ENCODE measurements at places on chromosomes 13 and 19.
A peak's percentile ranks its signal among the peaks of the same experiment; 100 is the strongest.

GRCh38 chr13:99311748-99312492, 4.7 kb upstream of the GPR183 start:
- DNase-seq: no peak

DNA sequence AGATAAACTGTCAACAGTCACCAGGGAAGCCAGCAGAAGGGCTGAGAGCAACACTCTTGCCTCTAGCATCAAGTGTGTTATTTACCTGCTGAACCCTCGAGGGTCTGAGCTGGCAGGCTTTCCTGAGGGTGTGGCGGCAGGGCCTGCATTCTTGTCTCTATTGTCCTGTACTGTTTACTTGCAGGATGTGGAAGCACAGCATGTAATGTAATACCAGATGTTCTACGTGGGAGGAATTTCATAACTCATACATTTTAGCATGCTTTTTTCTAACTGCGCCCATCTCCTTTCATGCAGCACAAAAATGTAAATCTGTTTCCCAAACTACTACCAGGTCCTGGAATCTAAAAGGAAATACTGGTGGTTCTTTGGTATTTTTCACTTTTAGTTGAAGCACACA, 153.1 kb downstream of the RGCC start:
- no peak for DNase-seq

DNA sequence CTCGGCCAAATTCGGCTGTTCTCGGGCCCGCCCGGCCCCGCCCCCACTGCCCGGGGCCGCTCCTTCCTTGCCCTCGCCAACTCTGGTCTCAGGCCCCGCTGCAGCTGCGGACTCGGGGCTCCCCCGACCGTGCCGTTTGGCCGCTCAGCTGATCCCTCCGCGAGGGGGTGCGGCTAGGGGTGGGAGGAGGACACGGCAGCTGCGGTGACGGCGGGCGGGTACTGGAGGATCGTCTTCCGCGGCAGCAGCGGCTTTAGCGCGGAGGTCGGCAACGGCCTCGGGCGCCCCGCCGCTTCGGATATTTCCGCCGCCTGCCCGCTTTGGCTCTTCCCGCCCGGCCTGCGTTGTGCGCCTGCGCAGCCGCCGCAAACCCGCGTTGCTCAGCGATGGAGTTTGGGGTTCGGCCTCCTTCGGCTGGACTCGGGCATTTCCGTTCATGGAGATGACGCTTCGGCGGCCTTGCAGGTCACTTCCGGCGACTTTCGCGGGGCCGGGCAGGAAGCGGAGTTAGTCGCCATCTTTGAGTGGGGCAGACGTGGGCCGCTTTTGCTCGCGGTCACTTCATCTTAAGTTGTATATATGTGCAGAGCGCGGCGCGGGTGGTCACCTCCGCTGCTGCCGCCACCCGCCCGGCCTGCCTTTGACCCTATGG, 338 bp upstream of the UBE2M start:
- no peak for DNase-seq

DNA sequence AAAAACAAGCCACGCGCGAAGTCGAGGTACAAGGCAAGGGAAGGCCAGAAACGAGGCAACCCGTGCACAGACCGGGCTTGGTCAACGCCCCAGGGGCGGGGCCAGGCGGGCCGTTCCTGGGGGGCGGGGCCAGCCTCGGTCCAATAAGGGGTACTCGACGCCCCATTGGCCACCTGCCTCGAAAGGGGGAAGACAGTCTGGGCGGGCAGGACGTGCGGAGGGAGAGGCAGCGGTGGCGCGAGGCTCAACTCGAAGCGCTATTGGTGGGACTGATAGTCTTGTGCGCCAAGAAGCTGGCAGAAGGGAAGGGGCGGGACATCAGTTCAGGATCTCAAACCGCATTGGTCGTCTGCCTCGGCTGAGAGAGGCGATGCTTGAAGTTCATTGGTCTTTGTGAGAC, at the start of gene LYPD4:
Gene LYPD4, minus strand, starts transcription at position 83 of the 400 bp plus-strand sequence. CDS start 5,398 bp downstream, outside the sequence.
- DNase-seq: no peak

DNA sequence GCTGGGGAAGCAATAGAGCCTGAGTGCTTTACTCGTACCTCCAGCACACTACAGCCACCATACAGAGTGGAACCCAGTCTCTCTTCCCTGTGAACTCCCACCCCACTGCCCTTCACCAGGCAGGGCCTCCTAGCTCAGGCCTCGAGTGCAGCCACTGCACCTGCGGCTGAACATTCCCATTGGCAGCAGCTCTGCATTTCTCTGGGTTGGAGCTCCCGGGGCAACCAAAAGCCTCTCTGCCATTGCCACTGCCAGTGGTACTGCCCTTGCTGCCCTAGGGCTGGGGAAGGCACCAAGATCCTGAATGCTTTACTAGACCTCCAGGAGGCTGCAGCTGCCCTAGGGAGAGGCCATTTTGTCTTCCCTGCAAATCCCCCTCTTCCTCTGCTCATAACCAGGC, 266.8 kb downstream of the TDRD3 start:
- no peak for DNase-seq

DNA sequence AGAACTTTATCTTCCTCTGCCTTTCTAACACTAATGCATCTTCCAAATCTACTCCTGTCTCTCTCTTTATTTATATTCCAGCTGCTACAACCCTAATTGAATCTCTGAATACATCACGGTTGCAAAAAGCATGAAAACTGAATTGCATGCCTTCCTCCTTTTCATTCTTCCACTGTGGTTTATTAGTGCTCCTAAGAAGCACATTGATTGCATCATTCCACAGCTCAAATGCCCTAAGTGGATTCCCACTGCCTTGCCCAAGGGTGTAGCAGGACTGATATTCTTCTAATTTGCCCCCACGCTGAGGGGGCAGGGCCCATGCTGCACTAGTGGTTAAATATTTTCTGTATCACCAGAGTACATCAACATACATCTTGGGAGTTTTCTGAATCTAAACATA, 640.8 kb downstream of the EFNB2 start:
- no peak for DNase-seq

DNA sequence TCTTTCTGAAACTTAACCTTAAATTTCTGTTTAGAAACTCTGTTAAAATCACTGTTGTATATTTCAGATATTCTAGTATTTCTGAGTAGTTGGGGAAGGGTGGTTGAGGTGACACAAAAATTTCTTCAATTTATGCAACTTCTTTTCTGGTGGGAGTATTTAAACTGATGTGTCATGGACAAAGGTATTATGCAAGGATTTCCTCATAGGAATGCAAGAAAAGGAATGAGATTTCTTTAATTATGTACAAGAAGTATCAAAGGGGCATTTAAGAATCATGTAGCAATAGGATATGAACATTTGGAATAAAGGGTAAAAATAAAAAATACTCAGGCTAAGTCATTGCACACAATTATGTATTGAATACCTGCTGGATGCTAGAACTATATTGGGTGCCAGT, 575.8 kb upstream of the KLF12 start:
- no peak for DNase-seq

- no peak for DNase-seq
Measured at GRCh38 chr13:30145709-30146367, 161.5 kb downstream of the KATNAL1 start.

DNA sequence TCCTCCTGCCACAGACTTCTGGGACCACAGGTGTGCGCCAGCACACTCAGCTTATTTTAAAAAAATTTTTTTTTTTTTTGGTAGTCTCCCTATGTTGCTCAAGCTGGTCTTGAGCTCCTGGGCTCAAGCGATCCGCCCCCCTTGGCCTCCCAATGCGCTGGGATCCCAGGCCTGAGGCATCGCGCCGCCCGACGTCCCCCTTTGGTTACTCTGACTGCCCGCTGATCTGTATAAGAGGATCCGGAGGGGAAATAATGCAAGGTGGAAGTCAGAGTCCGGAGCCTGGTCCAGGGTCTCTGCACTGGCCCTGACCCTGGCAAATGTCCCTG, 486 bp upstream of the ZNF805 start:
- DNase-seq: no peak

- DNase-seq: no peak
Measured at GRCh38 chr19:42378225-42379215, 11.6 kb downstream of the CNFN start.

- no peak for DNase-seq
Measured at GRCh38 chr13:48904668-48905290, 70.9 kb upstream of the FNDC3A start.

DNA sequence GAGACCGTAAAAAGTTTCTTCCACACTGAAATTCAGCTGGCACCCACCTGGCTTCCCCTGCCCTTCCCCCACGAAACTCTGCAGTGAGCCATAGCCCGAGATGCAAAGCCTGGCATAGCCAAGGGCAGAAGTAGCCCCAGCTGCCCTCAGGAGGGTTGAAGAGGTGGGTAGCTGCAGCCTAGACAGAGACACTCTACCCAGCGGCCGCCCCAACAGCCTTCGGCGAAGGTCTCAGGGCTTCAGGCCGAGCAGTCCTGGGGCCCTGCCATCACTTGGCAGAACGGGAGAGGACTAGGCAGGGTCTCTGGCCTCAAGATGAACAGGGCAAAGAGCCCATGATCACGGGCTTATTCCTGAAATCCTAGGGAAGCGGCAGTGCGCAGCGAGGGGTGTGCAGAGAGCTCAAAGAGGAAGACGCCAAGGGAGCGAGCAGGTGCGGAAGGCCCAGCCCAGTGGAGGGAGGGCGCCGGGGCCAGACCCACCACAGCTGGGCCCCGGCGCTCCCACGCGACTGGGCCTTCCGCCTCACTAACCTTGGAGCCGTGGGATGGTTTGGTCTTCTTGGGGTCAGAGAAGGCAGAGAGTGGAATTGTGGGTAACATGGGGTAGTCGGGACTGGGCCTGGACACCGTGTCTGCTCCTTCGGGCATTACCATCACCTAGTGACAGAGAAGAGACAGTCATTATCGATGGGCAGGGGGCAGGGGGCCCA, 53.2 kb downstream of the MLLT1 start:
- no peak for DNase-seq

- no peak for DNase-seq
Measured at GRCh38 chr13:29522044-29522685, 73.3 kb downstream of the SLC7A1 start.

GRCh38 chr13:41565216-41565615, 107.9 kb downstream of the RGCC start:
- no peak for DNase-seq

DNA sequence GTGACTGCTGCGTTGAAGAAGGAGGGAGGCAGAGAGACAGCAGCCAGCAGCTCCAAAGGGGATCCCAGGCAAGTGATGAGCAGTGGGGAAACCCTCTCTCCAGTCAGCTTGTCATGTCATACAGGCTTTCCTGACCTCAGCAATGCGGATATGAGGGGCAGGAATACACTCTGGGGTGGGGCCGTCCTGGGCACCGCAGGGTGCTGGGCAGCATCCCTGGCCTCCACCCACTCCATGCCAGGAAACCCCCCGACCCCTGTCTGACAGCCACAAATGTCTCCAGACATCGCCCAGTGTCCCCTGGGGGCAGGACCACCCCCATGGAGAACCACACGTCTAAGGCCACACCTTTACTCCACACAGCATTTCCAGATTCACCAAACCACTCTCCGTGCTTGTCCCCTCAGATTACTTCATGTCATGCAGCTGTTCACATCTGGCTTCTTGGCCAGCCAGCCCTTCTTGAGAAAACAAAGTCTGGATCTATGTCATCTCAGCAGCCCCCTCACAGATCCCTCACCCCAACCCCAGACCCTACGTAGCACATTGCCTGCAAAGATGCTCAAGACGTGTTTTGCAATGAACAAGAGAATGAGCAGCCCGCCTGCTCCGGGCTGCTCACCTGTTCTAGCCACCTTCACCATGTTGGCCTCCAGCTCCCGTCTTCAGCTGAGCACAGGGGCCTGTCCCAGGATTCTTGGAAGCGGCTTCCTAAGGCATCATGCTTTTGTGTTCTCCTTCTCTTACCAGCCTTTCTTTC, 46.5 kb downstream of the RFX2 start:
- no peak for DNase-seq

DNA sequence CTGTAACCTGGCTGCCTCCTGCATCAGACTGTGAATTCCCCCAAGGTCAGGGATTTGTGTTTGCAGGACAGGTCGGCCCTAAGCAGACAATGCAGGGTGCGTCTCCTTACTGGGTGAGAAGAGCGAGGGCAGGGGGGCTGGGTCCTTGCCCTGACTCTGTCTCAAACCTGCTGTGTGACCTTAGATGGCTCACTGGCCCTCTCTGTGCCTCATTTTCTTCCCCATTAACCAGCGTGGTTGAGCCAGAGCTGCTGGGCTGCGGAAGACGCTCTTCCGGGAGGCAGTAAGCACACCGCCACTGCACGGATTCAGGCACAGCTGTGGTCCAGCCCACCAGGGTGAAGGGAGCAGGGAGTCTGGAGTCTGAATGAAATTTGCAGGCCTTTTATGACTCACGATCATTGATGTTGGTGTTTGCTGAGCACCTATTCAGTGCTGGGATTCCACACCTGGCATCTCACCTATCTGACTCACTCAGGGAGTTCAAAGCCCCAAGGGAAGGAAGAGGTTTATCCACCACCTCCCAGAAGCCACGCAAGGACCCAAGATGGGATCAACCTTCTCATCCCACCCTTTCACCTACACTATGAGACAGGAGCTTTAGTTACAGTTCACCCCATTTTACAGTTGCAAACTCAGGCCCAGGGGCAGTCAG, 2.5 kb downstream of the AKT1S1 start:
- DNase-seq: no peak

GRCh38 chr13:99630269-99630898, 129.1 kb downstream of the TM9SF2 start:
- no peak for DNase-seq

DNA sequence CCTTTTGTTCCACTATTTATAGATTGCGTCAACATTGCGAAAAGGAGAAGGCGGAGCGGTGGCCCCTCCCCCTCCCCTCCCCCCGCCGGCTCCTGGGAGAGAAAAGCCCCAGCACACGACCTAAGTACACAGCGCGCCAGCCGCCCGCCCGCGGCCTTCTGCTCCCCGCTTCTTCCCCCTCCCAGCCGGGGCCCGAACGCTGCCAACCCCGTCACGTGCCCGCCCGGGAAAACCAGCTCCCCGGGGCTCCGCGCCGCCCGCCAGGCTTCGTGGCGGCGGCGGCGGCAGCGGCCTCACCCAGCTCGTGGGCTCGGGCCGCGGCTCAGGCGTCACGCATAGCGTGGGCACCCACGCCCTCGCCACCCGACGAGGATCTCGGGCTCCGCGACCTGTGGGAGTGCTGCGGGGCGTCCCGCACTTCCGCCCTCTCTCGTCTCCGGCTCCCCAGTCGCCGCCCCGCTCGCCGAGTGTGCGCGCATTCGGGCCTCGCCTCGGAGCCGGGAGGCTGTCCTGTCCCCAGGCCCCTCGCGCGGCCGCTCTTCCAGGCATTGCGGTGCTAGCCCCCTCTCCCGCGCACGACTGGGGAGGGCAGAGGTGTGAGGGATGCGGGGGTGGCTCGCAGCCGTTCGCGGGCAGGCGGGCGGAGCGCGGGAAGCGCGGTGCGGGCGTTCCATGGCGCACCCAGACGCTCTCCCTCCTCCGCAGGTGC, 110.5 kb downstream of the KCNRG start:
- peak; percentile 42 for DNase-seq

- no peak for DNase-seq
Measured at GRCh38 chr19:51354742-51355148, 11.4 kb downstream of the ETFB start.

- DNase-seq: no peak
Measured at GRCh38 chr13:23922005-23922932, 25.0 kb upstream of the C1QTNF9B start.

- DNase-seq: no peak
Measured at GRCh38 chr13:98877466-98877865, 100.4 kb downstream of the DOCK9 start.

DNA sequence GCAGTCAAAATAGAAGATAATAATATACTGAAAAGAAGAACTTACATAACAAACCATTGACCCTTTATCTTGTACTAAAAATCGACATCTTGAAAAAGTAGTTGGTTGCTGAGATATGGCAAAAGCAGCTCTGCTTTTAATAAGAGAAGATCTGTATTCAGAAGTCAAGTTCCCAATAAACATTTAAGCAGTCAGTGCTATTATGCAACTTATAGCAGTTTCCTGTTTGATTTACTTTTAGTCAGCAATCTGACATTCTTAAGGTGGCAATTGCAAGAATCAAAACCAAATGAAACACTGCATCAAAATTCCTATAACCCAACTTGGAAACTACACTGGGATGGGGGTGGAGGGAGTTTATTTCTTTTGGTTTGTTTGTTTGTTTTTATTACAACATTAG, 165.5 kb downstream of the TBC1D4 start:
- no peak for DNase-seq
